ENCODE measurements at places on chromosomes 16 and 17.

GRCh38 chr17:65455972-65456343 is 105.5 kb downstream of the AXIN2 start:
- DNase-seq: no peak

DNA sequence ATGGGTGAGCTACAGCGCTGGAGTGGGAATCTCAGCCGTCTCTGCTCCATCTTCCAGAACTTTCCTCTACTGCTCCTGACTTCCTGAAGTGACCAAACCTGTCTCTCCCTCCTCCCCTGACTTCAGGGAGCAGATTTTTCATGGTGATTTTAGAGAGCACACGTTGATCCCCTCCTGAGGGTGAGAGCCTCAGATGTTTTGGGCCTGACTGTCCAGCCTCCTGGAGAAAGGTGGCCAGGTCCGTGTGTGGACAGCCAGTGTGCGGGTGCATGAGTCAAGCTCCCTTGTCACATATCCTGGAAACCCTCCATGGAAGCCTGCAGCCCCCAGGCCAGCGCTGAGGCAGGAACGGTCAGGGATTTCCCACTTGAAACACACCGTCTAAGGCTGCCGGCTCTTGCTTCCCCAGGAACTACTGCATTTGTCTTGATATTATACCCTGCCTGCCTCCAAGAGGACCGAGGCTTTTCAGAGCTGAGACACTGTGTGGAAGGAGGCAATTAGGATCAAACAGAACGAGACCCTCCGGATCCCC is 143.1 kb downstream of the CMIP start:
- no peak for DNase-seq

- DNase-seq: no peak
Measured at GRCh38 chr17:55053855-55054254, 85.3 kb downstream of the STXBP4 start.

DNA sequence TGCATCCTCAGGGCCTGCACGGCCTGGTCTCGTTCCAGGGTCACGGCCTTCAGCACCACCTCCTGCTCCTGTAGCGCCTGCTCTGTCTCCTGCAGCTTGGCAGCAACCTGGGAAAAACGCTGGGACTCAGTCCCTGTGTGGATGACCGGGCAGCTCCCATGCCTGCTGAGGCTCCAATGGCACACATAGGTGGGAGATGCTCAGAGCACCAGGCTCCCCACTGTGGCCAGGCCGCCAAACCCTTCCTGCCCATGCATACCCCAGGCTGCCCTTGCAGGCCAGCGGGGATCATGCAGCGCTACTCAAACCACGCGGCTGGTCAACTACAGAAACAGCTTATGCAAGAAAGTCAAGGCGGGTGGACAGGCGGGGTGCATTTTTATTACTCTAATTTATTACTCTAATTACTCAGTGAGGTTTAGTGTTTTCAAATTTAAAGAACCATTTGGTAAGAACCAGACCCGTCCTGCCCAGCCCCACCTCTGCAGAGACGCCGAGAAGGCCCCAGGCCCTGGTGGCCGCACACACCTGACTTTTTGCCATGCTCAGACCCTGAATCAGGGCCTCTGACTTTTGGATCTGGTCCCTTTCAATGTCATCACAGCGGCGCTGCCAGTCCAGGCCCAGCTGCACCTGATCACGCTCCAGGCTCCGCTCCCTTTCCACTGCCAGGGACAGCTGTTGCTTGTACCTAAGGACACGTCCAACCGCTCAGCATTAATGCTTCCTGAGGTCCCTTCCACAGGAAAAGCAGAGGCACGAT is 34.0 kb downstream of the CCDC57 start:
- DNase-seq: no peak

- no peak for DNase-seq
Measured at GRCh38 chr17:71437166-71437565, 683.7 kb upstream of the SOX9 start.

- DNase-seq: no peak
Measured at GRCh38 chr16:82899731-82900450, 273.1 kb downstream of the CDH13 start.

- DNase-seq: no peak
Measured at GRCh38 chr17:82444284-82444893, 6.2 kb downstream of the CYBC1 start.

DNA sequence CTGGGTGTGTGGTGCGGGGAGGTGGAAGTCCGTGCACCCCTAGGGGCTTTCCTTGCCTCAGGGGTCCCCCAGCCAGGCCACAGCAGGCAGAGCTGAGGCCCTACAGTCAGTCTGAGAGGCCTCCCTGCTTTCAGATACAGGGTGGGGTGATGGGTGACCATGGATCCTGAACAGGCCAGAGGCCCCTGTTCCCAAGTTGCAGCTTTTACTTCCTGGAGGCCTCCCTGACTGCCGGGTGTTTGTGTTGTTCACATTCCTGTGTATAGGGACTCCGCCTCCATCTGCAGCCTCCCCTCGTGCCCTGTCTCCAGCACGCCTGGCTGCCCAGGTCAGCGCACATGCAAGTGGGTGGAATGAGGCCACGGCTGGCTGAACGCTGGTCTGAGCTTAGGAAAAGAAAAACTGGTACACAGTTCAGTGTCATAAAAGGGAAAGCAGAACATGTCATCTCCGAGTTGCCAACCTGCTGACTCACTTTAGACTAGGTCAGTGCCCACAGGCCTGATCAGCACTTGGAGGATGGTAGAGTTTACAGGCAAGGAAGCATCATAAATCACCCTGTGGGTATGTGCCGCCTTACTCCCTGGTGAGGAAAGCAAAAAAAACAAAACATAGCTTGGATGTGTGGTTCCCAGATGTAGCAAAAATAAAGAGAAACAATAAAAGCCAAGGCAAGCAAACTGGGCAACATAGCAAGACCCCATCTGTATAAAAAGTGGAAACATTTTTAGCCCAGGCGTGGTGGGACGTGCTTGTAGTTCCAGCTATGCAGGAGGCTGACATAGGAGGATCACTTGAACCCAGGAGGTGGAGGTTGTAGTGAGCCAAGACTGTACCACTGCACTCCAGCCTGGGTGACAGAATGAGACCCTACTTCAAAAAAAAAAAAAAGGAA is 6.2 kb upstream of the SLC7A6 start:
- no peak for DNase-seq

DNA sequence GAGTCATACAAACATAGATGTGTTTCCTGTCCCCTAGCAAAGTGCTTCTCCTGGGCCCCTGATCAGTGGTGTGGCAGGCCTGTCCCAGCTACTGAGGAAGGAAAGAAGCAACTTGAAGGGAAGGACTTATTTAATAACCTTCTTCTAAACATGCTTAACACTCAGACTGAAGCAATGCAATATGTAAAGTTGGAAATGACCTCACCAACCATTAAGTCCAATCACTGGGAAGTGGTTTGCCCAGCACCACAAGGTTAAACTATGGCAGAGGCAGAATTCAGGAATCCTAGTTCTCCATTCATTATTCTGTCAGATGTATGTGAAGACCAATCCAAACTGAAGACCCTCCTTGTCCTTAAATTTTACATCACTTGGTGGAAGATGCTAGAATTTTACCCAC is 39.1 kb downstream of the CENPV start:
- no peak for DNase-seq

DNA sequence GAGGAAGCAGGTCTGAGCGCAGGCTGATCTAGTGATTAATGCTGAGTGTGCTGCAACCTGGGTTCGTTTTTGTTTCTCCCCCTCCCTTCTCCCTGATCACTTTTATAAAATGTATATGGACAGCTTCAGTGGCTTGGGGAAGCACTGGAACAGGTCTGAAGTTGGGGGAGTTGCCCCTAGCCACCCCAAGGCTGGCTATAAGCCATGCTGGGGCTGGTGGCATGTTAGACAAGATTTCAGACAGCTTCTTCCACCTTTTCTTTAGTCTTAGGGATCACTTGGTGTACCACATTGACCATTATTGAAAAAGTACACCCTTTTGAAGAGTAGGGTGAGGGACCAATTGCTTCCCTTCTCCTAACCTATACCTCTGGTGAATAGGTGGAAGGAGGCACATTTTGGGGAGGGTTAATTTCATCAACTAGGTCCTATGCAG is 3.8 kb upstream of the VAC14 start:
- DNase-seq: no peak

GRCh38 chr16:3589441-3589921 is 12.3 kb upstream of the NLRC3 start:
- no peak for DNase-seq

GRCh38 chr16:76756951-76757350 is 434.0 kb upstream of the MON1B start:
- DNase-seq: no peak

DNA sequence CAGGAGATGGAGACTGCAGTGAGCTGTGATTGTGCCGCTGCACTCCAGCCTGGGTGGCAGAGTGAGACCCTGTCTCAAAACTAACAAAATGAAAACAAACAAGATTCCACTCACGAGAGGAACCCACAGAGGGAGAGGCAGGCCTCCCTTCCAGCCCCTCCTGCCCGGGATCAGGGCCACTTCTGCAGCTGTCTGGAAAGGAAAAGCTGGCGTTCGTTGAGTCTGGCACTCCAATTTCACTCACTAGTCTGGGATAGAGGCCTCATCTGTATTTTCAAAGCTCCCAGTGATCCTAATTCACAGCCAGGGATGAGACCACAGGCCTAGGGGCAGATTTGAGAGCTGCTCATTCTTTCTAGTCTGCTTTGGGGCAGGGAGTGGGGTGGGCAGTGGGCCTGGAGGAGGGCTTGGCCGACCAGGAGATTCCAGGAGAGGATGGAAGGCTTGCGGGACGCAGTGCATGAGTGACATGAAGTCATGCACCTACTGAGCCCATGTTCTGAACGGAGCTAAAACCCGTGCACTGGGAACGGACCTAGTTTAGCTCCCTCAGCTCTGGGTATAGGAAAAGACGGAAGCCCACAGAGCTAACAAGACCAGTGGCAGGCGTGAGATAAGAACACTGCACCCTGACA is 54.0 kb downstream of the COTL1 start:
- DNase-seq: no peak

DNA sequence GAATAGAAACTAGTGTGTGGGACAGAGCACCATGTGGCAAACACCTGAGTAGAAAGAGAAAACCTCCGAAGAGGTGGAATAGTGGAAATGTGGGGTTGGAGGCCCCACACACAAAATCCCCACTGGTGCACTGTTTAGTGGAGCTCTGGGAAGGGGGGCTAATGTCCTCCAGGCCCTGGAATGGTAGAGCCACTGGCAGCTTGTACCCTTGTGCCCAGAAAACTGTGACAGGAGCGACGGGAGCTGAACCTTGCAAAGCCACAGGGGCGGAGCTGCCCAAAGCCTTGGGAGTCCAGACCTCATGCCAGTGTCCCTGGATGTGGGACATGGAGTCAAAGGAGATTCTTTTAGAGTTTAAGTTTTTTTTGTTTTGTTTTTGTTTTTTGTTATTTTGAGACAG is 50.6 kb downstream of the RNF112 start:
- DNase-seq: no peak

DNA sequence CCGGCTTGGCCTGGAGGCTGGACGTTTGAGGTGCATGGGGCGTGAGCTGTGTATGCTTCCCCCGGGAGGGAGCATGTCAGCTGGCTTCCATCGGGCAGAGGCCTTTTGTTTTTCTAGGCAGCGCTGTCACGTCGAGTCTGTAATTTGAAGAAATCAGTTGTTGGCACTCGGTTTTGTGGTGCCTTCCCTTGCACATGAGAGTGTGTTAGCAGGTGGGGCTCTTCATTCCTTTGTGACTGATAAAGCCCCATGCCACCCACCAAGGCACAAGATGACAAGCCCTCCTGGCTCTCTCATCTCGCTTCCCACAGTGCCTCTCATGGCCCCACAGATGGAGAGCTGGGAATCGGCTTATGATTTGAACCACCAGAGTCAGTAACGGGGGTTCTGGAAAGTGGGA is 72.1 kb downstream of the BANP start:
- DNase-seq: no peak

GRCh38 chr17:20989481-20989880 is 53.3 kb downstream of the USP22 start:
- no peak for DNase-seq

GRCh38 chr16:23339787-23340186 is 37.7 kb downstream of the SCNN1B start:
- DNase-seq: no peak

- DNase-seq: no peak
Measured at GRCh38 chr17:42924891-42925290, 24.3 kb downstream of the G6PC1 start.

- peak; percentile 88 for DNase-seq
Measured at GRCh38 chr16:1920727-1921171, 2.5 kb upstream of the HS3ST6 start.

DNA sequence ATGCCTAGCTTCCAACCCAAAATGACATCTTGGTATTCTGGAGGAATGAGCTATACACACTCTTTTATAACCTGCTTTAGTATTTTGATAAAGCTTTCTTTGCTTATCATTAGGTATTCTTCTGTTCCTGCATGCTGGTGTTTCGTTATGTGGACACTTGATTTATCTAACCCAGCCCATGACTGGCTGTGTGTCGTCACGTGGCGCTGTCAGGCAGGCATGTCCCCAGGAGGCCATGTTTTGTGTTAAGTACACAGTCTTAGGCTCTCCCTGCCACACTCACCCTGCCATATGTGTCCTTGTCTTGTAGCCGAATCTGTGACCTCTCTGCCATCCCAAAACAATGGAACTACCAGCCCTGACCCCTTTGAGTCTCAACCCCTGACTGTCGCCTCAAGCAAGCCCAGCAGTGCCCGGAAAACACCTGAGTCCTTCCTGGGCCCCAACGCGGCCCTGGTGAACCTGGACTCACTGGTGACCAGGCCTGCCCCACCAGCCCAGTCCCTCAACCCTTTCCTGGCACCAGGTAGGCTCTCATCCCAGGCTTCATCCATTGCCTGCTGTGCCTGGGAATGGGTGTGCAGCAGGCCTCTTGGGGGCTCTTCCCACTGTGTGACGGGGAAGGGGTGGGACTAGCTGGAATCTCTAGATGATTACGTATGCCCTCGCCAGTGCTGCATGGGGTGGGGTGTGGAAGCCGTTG is 30.8 kb downstream of the B9D1 start:
- DNase-seq: no peak

DNA sequence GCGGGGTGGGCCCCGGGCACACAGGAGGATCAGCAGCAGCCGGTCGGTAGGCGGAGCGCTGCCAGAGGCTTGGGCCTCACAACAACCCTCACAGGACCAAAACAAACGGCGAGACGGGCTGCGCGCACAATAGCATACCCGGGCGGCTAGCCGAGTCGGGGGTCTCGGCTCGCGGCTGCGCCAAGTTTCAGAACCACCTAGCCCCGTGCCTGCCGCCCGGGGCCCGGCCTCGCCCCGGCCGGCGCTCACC is 732 bp downstream of the ULK2 start:
- DNase-seq: peak; percentile 53

- DNase-seq: no peak
Measured at GRCh38 chr16:68384288-68385161, 63.8 kb downstream of the SMPD3 start.

- DNase-seq: peak; percentile 67
Measured at GRCh38 chr16:24609740-24610415, 70.5 kb downstream of the RBBP6 start.

Data from HEK293T (cell line).